Renal cortex interstitium (tissue), 15 donors: ENCODE measurements at places on chromosomes 16 and 17.

DNA sequence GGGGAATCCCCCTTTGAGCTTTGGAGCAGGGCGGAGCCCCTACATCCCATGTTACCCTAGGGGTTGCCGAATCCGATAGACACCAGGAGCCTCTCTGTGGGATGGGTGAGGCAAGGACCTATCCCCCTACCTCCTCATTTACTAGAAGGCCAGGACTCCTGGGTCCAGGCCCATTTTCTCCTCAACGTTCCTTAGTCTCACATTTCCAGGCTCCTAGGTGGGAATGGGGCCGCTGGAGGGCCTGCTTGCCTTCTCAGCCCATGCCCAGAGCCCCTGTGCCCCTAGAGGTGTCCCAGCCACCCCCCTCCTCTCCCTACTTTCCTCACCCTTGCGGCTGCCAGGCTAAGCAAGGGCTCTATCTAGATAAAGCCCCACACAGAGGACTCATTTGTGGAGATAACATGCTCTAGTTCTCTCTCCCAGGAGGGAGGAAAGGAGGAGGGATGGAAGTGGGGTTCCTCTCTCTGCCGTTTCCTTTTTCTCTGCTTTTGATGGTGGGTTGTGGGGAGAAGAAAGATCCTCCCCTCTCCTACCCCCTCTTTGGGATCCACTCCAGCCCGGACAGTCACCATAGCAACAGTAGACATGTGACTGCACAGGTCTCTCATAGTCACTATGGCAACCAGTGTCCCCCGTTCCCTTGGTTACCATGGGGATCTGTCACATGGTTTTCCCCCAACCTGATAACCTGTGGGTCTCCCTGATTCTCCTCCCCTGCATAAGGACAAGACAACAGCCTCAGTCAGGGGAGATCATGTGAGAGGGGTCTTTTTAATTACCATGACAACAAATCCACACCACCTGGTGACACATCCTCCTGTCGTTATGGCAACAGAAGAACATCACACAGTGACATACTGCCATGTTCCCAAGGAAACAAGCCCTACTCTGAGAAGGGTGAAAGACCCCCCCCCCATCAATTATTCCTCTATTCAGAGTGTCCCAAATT is 5.2 kb downstream of the CACNA1G start:
- DNase-seq: no peak

DNA sequence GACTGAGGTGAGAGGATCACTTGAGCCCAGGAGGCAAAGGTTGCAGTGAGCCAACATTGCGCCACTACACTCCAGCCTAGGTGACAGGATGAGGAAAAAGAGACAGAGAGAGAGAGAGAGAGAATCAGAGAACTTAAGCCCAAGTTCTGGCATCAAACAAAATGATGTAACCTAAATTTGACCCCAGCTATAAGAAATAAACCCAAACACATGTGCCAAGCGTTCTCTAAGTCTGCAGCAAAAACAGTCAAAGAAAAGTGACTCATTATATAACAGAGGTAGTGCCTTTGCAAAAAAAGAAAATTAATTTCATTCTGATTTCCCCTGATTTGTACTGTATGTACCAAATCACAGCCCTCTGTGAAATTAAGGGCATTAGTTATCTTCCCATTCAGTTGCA is 89.5 kb downstream of the CDH11 start:
- DNase-seq: no peak

- no peak for DNase-seq
Measured at GRCh38 chr17:20073055-20073979, 64.2 kb downstream of the SPECC1 start.

DNA sequence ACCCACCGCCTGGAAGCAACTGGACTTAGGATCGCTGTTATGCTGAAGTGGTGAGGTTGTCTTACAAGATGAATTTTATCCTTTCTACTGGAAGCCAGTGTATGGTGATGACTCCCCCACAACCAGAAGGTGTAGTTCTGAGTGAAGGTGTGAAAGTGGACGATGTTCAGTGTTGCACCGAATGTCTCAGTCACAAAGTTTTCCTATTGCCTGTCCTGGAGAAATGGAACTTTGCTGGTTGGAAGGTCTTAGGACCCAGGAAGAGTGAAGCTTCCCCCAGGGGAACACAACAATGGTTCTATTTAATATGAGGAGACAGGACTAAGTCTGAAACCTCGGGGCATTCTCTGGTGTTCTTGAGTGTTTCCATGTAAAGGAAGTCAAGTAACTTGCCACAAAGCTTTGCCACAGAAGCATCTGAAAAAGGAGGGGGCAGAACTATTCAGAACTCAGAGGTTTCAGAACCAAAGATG is 44.2 kb downstream of the USP22 start:
- no peak for DNase-seq

GRCh38 chr16:50369133-50369804 is 481 bp upstream of the BRD7 start:
- no peak for DNase-seq

DNA sequence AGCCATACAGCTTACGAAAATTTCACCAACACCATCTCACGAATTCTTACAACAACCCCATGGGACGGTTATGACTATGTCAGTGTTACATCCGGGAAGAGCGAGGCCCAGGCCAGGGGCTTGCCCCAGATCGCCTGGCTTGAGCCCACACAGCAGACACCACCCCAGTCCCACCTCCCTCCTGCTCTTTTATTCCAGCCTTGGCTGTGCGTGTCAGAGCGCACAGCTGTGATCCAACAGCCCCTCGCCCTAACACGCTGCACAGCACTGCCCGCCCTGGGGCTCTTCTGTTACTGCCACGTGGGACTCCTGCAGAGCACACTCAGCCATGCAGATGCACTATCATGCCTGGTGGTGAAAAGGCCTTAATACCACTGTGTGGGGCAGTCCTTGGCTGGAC is 127.9 kb downstream of the ENGASE start:
- DNase-seq: no peak

- DNase-seq: no peak
Measured at GRCh38 chr17:1385861-1386260, 14.2 kb downstream of the YWHAE start.

DNA sequence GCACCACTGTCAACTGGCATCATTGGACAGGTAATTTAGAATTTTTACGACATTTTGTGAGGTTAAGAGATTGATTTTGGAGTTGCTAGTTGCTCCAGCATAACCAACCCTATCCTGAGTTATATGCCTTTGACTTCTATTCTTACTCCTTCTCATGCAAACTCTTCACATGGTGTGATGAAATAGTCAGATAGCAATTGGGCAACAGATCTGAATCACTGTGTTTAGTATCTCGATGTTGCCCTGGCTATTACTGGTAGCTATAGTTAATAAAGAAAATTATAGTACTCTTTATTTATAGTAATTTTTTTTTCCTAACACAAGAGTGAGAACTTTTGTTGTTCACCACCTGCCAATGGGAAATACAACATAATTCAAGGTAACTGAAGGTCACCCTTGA is 494.8 kb upstream of the TOM1L1 start:
- DNase-seq: no peak
